ENCODE measurements at places on chromosomes 5 and 9.

GRCh38 chr5:64619609-64620008, 70.7 kb upstream of the SHISAL2B start:
- DNase-seq, result no peak

DNA sequence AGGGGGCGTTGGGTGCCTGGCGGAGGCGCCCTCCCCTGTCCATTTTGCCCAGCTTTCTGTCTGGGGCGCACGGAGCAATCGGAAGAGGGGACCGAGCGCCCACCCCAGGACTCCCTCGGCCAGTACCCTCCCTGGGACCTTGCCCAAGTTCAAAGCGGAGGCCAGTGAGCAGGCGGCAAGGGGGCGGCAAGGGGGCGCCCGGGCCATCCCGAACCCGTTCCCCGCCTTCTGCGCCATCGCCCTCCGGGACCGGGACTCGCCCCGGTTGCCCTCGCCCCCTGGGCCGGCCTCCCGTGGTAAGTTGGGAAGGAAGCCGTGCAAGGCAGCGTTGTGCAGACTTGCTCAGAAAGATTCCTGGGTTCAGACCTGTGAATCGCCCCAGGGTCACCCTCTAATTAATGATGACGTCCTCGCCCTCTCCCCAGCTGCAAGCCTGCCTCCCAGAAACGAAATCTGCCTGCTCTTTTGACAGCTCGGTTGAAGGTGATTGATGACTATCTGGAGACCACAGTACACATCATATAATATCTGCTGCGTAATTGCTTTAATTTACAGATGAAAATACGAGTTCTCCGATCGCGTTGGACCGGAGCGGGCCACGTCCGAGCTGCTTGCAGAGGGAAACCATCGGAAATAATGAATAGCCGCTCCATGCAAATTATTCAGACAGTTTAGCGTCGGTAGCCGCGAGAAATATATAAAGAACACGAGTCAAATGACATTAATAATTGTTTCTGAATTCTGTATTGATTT, 1.4 kb upstream of the IRX4 start:
- DNase-seq, result no peak

GRCh38 chr5:5296051-5296450, 126.4 kb upstream of the ICE1 start:
- DNase-seq, result no peak

DNA sequence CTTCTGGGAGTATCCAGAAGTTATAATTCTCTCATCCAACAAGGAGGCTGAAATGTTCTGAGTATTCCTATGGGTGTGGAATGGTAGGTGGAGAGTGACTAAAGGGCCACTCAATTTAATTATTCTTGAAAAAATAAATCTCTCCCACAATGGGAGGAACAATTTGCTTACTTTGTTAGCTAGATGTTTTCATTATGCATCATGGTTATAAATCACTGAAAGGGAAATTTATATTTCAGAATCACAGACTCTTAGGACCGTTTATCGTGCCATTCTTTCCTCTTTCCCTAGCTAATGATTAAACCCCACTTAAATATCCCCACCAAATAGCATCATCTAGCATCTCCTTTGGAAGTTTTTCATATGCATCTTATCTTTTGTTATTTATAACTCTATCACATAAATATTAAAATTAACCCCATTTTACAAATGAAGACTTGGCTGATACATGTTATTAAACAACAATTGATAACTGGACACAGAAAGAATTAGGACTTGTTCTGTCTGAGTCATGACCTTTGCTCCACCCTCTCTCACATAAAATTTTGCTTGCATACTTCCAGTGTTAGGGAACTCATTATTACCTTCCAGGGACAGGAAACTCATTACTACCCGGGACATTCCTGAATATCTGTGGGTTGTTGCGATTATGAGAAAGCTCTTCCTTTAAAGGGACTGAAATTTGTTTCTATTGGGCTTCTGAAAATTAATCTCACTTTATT, 94.9 kb upstream of the NMUR2 start:
- no peak for DNase-seq

- DNase-seq, result no peak
Observed at GRCh38 chr9:123358181-123358905, 2.3 kb downstream of the CRB2 start.

- no peak for DNase-seq
Observed at GRCh38 chr5:72151646-72152045, 44.4 kb downstream of the MAP1B start.

DNA sequence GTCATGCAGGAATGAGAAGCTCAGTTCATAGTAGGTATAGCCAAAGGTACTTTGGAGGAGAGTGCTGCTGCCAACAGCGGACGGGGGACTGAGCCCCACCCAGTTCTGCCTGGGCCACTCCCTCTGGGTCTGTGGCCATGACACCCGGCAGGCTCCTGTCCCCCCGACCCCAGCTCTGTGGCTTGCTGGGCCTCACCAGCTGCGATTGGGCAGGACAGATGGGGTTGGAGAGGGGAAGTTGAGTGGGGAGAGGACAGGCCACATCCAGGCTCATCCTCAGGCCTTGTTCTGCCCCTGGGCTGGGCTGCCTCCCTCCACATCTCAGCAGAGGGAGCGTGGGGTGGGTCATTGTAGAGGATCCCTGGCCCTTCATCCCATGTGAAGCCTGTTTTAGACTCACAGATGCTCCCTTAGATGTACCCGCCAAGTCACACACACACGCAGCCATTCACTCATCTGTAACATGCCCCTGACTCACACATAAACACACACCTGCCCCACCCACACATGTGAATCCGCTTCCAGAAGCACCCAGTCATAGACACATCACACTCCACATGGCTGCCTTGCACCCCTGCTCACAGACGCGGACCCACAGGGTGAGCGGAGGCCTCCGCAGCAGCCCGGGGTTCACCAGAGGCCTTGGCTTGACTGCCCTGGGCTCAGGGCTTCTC, 48.8 kb downstream of the NTNG2 start:
- no peak for DNase-seq

- DNase-seq, result no peak
Observed at GRCh38 chr9:88421348-88421747, 33.1 kb downstream of the SPIN1 start.

DNA sequence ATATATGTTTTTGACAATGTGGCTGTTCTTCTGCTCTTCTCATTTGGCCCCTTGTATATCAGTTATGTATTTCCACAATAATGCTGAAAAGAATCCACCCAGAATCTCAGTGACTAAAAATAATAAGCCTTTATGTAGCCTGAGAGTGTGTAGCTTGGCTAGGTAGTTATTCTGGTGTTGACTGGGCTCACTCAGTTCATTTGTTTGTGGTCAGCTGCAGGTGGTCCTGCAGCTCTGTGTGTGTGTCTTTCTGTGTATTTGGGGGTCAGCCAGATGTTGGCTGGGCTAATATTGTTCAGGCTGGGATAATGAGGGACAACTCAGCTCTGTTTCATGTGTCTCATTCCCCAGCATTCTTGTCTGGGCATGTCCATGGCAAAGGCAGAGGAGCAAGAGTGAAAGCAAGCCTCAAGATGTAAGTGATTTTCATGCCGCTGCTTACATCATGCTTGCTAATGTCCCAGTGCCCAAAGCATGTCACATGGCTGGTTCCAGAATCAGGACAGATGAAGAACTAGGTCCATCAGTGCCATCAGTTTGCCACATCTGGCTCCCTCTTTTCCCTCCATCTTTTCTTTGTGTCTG, 162.8 kb downstream of the KCTD16 start:
- no peak for DNase-seq

- DNase-seq, result no peak
Observed at GRCh38 chr5:135375040-135375793, 23.8 kb downstream of the MACROH2A1 start.

GRCh38 chr5:109911731-109912130, 222.0 kb downstream of the MAN2A1 start:
- DNase-seq, result no peak

DNA sequence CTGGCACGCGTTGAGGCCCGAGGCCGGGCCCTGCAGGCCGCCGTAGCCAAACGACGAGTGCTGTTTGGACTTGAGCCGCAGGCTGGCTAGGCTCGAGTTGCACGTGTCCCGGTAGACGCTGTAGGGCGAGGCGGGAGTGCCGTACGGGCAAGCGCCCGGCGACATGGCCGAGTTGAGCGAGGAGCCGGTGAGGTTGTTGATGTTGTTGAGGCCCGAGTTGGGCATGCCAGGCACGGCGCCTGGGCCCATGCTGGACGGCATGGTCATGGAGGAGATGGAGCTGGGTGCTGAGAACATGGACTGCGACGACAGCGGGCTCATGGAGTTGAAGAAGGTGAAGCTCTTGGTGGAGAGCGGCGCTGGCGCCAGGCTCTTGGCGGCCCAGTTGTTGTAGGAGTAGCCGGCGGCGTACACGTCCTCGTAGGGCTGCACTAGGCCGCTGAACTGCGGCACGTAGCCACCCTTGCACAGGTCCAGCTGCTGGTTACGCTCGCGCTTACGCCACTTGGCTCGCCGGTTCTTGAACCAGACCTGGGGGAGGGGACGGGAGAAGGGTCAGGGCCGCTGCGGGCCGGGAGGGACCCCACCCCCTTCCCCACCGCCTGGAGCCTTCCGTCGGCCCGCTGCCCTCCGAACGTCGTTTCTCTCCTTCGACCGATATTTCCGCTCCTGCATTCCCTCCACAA, 5.1 kb downstream of the PITX1 start:
- no peak for DNase-seq

GRCh38 chr9:17669206-17669605, 90.3 kb downstream of the SH3GL2 start:
- no peak for DNase-seq

Measured in NCI-H510A (cell line).